NCI-H524 treated with DMSO at 0.1 percent for 48 hours (cell line): ENCODE measurements at places on chromosomes 6 and 20.

- DNase-seq, result no peak
Observed at GRCh38 chr6:36692220-36692619, 5.4 kb upstream of the RAB44 start.

GRCh38 chr6:155066921-155067680 is 72.0 kb downstream of the TIAM2 start:
- no peak for DNase-seq

DNA sequence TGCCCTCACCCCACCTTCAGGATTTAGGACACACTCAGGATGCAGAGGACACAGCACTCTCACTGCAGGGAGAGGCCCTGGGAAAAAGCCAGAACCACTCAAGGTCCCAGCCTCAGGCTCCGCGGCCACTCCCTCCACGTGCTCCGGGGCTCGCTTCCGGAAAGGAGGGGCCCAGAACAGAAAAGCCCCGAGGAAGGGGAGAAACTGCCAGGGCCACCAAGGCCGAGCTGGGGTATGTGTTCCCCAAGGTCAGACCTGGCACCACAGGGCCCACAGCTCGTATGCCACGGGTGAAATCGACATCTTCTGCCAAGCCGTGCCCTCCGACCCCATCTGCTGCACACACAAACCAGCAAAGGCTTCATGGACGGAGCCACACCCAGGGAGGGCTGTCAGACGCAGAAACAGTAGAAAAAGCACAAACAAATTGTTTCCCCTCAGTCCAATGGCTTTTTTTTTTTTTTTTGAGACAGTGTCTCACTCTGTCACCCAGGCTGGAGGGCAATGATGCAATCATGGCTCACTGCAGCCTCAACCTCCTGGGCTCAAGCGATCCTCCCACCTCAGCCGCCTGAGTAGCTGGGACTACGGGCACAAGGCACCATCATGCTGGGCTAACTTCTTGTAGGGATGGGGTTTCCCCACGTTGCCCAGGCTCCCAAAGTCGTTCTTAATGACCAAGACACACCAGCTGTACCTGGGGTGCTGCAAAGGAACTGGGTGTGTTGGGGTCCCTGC is 33.4 kb downstream of the SLC2A4RG start:
- DNase-seq, result no peak

DNA sequence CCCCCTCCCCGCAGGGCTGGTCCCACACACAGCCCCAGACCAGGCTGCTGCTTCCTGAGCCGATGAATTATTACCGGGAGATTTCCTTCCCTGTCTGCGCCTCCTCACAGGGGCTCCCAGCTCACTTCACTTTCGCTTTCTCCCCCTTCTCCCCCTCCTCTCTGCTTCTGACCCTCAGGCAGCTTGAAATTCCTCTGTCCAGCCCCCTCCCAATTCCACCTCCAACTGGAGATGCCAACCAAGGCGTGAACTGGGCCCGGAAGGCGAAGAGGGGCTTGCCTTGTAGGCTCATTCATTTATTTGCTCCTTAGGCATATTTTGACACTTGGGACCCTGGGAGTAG is 1.7 kb upstream of the TCF15 start:
- no peak for DNase-seq

DNA sequence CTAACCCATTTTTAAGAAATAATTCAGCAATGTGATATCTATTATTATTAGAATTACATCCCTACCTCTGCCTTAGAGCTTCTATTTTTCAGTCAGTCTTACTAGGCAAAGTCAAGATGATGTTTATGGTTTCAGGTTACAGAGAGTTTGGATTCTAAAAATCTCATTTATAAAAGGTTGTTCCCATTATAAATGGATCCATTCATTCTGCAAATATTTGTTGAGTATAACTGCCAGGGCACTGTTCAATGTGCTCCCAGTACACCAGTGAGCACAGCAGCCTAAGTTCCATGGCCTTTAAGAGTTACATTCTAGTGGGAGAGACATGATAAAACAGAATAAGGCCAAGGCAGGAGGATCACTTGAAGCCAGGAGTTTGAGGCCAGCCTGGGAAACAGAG is 75.9 kb upstream of the EYA4 start:
- no peak for DNase-seq
